T-helper 2 cell (primary cell): ENCODE measurements at places on chromosomes 16 and 17.

- no peak for DNase-seq
Measured at GRCh38 chr17:74601944-74602572, 10.0 kb upstream of the CD300LD start.

DNA sequence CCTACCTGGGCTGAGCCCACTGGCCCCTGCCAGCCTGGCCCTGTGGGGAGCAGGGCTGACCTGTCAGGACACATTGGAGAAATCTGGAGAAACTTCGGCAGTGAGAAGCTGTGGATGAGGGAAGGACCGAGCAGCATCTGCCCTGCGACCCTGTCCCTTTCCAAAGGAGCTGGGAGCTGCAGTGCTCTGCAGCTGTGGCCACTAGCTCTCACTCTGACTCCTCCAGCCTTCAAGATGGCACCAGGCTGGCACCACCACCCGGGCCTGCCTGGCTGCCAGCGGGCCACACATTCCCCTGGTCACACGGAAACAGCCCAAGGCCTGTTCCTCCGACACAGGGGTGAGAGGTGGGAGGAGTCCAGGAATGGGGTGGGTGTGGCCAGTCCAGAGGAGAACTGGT is 30.1 kb downstream of the CD300LG start:
- no peak for DNase-seq

GRCh38 chr16:56337131-56337857 is 88.1 kb downstream of the AMFR start:
- DNase-seq, result no peak

GRCh38 chr17:17855976-17856375 is 19.2 kb upstream of the SREBF1 start:
- DNase-seq, result no peak

DNA sequence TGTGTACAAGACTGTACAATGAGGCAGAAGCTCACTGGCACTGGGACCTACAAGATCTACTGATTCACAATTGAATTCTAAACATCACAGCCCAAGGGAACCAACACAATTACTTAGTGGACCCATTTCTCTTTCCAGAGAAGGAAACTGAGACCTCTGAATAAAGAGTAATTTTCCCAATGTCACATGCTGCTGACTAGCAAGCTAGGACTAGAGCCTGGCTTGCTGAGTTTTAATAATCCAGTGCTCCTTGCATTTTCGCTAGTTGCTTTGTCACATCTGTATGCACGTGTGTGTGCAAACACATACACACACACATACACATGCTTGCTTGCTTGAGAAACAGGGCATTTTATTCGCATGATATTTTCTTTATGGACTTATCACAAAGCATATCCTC is 3.9 kb upstream of the LPO start:
- no peak for DNase-seq

- no peak for DNase-seq
Measured at GRCh38 chr16:24838554-24839266, 7.1 kb upstream of the SLC5A11 start.

GRCh38 chr16:3063625-3064386 is 1.6 kb upstream of the IL32 start:
- no peak for DNase-seq

- DNase-seq, result no peak
Measured at GRCh38 chr16:21986692-21987246, 14.1 kb downstream of the PDZD9 start.

DNA sequence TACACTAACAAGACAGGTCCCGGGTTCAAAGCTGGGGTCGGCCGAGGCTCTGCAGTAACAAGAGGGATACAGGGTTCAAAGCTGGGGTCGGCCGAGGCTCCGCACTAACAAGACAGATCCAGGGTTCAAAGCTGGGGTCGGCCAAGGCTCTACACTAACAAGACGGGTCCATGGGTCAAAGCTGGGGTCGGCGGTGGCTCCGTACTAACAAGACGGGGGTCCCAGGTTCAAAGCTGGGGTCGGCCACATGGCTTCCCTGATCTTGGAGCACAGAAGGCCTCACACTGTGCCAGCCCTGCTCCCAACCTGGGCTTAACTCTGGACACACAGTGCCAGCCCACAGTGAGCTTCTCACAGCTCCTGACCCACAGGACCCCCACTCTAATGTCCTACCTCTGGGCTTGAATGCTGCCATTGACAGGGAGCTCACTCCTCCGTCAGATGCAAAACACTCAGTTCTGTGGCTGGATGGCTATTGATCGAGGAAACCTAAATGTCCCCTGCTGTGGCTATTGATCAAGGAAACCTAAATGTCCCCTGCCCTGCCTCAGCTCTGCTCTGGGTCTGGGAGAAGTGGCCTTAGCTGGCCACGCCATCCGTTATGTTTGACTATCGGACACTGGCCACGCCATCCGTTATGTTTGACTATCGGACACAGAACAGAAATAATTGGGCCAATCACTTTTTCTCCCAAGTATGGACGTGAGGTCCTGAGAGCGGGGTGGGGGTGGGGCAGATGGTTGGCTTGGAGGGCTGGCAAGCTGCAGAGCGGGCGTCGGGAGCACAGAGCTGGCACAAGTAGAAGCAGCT is 54.6 kb upstream of the DOC2B start:
- DNase-seq, result no peak

GRCh38 chr16:49486400-49486799 is 112.8 kb downstream of the C16orf78 start:
- DNase-seq, result no peak

DNA sequence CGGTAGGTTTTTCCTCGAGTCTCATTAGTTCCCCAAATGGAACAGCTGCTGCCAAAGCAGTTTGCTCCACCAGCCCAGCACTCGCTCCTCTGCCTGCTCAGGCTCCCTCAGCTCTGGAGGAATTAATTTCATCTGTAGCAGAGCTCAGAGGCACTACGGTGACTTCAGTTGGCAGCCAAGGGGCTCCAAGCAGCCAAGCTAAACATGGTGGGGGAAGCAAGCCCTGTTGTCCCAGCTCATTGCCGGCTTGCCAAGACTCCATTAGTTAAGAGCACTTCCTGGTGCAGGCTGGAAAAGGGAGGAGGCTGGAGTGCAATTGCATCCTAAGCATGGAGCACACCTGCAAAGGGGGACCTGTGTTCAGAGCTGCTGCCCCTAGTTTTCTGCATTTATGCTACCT is 78.7 kb upstream of the GPRC5B start:
- no peak for DNase-seq

GRCh38 chr16:12339686-12340085 is 363.2 kb downstream of the SNX29 start:
- no peak for DNase-seq

GRCh38 chr17:79940459-79941087 is 95.1 kb downstream of the TBC1D16 start:
- no peak for DNase-seq

GRCh38 chr17:29299031-29299430 is 5.1 kb upstream of the NUFIP2 start:
- no peak for DNase-seq

GRCh38 chr17:1727258-1727789 is 2.8 kb downstream of the WDR81 start:
- no peak for DNase-seq

DNA sequence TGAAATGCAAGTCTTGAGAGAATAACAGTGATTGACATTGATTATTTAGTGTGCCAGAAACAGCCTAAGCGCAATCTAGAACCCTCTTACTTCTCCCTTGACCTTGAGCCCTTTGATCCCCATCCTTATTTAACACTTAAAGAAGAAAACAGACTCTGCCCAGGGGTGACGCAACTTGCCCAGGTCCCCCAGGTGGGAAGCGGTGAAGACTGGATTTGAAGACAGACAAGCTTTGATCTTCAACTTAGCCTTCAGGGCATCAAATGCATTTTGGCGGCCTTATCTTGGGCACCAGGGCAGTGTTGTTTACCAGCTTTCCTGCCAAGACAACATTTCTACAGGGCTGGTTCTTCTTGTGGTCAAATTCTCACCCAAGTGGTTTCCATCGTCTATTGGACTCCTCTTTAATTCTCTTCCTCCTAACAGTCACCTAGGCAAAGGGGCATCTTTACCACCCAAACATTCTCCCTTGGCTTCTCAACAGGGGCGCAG is 8.9 kb upstream of the CIITA start:
- DNase-seq, result no peak

- no peak for DNase-seq
Measured at GRCh38 chr17:65696739-65697394, 135.4 kb upstream of the AXIN2 start.

DNA sequence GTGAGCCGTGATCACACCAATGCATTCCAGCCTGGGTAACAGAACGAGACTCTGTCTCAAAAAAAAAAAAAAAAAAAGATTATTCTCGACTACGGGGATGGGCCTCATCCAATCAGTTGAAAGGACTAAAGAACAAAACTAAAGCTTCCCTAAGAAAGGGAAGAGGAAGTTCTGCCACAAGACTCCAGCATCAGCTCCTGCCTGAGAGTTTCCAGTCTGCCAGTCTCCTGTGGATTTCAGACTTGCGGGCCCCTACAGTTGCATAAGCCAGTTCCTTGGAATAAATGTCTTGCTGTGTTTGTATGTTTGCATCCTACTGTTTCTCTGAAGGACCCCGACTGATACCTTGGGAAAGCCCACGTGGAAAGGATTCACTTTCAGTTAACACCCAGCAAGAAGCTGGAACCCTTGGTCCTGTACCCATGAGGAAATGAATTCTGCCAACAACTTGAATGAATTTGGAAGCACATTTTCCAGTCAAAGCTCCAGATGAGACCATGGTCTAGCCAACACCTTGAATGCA is 26.3 kb upstream of the FZD2 start:
- DNase-seq, result no peak

- DNase-seq, result no peak
Measured at GRCh38 chr16:8931859-8932258, 31.8 kb downstream of the USP7 start.

DNA sequence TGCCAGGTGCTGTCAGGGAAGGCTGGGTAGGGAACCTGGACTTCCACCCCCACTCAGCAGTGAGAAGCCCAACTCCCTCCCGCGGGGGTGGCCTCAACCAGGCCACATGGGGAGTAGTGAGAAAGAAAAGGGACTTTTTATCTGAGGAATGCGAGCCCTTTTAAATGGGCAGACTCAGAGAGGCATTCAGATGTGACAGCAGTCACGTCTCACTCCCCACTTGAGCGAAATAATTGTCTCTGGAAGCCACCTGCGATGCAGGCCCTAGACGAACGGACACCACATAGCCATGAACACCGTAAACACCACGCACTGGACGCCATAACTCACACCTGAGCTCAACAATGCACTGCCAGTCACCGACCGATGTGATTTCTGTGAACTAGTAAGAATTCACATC is 11.9 kb upstream of the CD300E start:
- no peak for DNase-seq

DNA sequence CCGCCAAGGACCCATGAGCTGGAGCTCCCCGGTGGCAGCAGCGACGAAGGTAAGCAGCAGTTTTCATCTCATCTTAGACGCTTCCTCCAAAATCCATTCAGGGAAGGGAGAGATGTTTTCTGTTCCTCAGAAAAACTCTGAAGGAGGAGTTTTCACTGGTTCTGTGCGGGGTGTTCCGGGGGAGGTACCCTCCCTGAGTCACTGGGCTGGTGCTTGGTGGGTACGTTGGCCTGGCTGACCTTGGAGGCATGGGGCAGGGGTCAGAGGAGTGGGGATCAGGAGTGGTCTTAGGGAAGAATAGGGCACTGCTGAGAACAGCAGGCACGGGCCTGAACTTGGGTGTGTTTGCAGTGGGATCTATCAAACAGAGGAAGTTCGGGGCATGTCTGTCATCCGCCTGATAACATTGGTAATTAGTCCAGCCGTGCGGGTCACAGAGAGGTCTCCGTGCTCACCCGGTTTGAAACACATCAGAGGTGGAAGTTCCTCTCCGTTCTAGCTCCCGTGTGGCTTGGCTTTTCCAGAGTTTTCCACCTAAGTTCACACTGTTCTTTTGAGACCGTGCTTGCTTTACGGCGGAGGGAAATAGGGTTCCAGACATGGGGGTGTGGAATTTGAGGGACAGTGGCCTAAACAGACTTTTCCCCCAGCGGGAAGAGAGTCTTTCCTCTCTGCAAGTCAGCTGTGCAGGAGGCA is 59.6 kb upstream of the CIBAR2 start:
- no peak for DNase-seq

DNA sequence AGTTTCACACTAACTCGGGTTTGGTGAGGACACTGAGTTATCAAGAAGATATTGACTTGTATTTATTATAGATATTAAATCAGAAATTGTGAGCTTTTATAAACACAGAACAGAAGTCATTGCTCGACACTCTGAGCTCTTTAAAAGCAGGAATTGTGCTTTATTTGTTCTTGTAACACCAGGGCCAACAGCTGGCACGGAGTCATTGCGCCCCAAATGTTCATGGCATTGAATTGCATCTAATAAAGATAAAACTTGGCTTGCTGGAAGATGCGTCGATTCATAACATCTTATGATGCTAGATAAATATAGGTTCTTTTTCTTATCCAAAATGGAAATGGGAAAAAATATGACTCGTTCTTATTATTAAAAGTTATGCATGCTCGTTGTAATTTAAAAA is 11.8 kb upstream of the MLYCD start:
- no peak for DNase-seq

GRCh38 chr17:75096082-75096625 is 8.4 kb downstream of the SLC16A5 start:
- DNase-seq, result no peak

DNA sequence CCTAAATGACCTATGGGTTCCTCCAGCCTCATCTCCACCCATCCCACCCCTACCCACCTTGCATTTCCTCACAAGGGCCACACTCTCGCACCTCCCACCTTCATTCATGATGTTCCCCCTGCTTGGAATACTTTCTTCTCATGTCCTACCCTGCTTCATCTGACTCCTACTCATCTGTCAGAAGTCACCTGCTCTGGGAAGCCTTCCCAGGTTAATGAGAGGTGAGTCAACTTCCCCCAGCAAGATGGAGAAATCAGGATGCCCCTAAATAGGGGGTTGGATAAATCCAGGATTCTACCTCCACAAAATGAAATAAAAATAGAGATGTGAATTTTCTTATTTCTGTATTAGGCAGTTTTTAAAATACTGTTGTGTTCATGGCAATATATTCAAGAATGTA is 51.0 kb upstream of the WSB1 start:
- no peak for DNase-seq

GRCh38 chr17:35900708-35901480 is 20.7 kb upstream of the CCL5 start:
- DNase-seq, result no peak

GRCh38 chr17:42067371-42068091 is 17.1 kb upstream of the C17orf113 start:
- DNase-seq, result peak; percentile 64

- no peak for DNase-seq
Measured at GRCh38 chr16:50396761-50397535, 28.2 kb upstream of the BRD7 start.
